ENCODE measurements at places on chromosomes 4 and X.

DNA sequence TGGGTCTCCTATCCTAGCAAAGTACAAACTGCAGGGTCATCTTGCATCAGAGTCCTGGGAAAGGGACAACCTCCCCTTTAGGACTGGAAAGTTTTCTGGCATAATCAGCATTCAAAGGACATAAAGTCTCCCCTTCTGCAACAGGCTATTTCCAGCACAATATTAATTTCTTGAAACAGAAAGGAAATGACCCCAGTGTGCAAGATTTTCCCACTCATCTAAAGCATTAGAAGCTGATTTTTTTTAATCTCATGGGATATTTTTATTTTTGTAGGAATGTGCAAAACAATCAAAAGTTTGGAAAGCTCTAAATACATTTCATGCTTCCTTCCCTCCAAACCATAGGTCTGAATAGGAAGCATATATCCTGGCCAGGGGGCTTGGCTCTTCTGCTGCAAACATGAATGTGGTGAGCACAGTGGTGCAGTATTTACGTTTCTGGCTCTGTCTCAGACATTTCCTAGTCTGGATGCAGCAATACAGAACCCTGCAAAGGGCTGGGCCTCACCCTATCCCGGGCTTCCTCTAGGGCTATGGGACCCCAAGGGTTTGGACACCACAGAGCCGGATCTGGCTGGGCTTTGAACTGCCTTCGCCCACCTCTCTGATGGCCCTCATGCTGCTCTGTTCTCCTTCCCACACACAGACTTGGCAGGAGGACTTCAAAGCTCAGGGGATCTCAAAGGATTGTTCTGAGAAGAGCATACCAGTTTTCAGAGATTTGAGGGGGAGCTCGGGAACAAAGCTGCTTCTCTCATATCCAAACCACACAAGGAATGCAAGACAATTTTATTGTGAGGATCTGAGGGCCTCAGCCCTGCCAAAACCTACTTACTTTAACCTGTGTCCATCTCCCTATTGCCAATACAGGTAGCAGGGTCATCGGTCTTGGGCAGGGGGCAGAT lies 64.9 kb downstream of the POLR2B start:
- DNase-seq = no peak

DNA sequence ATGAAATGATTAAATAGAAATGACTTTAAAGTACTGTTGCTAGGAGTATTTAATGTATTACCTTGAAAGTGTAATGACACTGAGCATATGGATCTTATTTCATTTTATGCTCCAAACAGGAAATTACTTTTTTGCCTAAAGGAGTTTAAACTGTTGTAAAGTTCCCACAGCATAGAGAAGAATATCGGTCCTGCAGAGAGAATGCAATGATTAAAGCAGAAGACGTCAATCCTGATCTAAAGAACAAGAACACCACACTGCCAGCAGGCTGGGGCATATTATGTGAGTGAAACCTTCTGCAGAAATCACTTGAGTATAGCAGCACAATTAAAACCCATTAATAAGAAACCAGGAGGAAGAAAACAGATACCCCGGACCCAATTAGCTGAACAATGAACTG lies 72.8 kb upstream of the CAMK2D start:
- DNase-seq = no peak

- no peak for DNase-seq
Measured at GRCh38 chr4:47696823-47697222, 141.0 kb downstream of the CORIN start.

DNA sequence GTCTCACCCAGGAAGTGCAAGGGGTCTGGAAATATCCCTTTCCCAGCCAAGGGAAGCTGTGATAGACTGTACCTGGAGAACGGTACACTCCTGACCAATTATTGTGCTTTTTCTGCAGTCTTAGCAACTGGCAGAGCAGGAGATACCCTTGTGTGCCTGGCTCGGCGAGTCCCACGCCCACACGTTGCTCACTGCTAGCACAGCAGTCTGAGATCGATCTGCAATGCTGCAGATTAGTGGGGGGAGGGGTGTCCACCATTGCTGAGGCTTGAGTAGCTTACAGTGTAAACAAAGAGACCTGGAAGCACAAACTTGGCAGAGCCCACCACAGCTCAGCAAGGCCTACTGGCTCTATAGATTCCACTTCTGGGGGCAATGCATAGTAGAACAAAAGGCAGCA lies 138.5 kb downstream of the CHRDL1 start:
- DNase-seq = no peak

DNA sequence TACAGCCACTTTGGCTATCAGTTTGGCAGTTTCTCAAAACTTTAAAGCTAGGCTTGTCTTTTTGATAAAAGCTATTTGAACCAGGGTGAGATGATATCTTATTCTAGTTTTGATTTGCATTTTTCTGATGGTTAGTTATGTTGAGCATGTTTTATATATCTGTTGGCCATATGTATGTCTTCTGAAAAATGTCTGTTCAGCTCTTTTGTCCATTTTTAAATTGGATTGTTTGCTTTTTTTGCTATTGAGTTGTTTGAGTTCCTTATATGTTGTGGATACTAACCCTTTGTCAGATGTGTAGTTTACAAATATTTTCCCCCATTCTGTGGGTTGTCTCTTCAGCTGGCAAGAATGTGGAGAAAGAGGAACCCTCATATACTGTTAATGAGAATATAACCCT lies 11.6 kb upstream of the GIMD1 start:
- DNase-seq = no peak

DNA sequence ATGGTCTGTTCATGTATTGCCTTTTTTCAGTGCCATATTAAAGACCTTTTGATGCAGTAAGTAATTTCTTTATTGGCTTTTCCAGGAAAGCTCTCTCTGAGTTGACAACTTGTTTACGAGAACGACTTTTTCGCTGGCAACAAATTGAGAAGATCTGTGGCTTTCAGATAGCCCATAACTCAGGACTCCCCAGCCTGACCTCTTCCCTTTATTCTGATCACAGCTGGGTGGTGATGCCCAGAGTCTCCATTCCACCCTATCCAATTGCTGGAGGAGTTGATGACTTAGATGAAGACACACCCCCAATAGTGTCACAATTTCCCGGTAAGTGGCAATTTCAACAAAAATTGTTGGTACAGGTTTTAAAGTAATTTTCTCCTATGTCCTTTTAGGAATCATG lies 148.0 kb downstream of the STIM2 start:
- DNase-seq = no peak

DNA sequence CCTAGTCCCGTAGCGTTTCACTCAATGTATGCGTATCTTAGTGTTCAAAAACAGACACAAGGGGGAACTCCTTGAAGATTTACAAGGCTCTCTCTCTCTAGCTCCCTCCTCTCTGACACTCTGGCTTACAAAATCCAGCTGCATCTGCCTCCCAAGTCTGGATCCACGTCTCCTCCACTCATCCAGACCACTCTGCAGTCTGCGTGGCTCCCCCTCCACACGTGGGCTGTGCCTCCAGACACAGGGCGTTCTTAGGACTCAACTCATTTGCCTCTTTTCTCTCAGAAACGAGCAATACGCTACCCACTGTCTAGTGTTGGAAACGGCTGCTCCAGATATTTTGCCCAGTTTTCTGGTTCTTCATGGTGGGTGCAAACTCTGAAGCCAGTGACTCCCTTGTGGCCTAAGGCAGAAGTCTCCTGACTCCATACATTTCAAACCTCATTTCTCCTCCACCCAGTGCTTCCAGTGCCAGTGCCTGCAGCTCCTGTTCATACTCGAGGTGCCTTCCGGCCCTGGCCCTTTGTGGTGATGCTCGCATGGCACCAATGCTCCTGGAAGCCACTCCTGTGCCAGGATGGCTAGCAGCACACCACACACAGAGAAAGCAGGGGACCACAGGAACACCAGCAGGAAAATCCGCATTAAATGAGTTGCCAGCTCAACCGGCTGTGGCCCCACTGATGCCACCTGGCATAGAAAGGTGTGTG lies 24.1 kb downstream of the NAT8L start:
- no peak for DNase-seq

GRCh38 chrX:45628041-45628440 lies 427.4 kb upstream of the DIPK2B start:
- no peak for DNase-seq

- DNase-seq = no peak
Measured at GRCh38 chr4:174600391-174600790, 78.1 kb upstream of the HPGD start.

DNA sequence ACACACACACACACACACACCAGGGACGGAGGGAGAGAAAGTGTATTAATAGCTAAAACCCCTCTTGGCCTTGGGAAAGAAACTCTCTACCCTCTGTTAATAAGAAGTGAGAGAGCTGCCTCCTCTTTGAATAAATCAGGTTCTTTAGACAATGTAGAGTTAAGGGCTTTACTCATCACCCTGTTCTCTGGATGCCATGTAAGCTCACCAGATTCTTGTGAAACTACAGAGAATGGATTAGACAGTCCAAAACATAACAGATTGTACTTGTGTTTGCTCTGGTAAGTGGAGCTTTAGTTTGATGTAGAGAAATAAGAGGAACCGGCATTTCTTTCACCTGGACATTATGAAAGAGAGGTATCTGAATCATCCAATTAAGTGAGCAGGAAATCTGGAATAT lies 263.2 kb downstream of the DMD start:
- DNase-seq = no peak

GRCh38 chr4:17218786-17219185 lies 293.1 kb downstream of the QDPR start:
- DNase-seq = no peak

DNA sequence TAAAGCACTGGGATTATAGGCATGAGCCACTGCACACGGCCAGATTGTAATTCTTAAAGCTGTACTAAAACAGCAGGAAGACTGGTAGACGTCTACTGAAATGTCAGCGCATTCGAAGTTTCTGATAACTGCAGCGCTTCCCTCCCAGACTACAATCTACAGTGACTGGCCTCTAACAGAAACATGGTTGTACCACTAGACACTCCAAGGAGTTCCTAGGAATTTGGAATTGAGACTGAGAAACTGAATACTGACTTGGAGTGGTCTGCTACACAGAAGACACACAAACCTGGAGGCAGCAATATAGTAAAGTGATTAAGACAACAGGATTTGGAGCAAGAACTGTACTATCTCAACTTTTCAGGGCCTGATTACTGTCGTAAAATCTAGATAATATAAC lies 937 bp downstream of the HELQ start:
- no peak for DNase-seq

DNA sequence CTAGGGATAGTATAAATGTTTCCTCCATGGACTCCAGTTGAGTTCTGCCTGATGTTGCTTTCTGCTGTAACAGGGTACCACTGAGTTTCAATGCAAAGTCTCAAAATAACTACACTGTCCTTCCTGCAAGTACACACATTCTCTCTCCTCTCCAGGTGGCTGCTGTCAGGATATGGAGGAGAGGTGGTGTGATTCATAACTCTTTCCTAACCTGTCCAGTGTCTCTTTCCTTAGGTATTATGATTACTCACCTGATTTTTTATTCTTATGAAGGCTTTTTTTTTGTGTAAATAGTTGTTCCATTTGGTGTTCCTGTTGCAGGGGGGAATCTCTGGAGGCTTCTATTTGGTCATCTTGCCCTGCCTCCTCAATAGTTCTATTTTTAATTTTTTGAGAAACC lies 39.8 kb upstream of the POF1B start:
- DNase-seq = no peak

DNA sequence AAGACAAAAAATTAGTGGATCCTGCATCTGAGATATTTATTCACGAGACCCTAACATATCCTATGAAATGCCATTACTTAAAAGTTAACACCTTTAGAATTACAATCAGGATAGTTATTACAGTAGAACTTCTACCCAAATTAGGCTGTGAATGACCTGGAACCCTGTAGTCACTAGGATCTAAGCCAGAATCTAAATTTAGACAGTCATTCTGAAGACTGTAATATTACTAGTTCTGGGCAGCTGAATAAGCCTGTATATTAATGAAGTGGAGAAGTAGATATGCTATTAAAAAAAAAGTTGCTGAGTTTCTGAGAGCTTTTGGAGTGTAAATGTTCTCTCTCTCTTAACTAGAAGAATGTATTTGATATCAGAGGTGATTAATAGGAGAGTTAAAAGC lies 67.0 kb downstream of the FAM13A start:
- DNase-seq = no peak

- no peak for DNase-seq
Measured at GRCh38 chr4:73021634-73022033, 47.9 kb downstream of the COX18 start.

DNA sequence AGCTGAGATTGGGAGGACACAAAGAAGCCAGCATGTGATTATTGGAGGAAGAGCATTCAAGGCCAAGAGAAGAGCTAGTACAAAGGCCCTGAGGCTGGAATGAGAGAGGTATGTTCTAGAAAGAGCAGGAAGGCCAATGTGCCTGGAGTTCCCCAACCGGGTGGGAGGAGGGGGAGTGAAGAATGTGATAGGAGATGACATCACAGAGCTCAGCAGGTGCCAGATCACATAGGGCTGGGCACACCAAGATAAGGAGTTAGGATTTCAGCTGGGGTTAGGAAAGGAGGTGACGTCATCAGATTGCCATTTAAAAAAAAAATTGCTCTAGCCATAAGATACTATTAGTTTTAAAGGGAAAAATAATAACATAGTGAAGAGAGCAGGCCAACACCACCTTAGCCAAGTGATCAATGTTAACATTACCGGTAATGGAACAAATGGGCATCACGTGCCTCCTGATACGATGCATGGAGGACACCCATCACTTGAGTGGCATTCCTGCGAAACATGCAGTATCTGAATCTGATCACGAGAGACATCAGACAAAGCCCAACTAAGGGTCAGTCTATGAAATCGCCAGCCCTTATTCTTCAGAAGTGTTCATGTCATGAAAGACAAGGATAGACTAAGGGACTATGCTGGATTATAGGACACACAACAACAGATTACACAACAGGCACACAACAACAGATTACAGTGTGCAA lies 344.3 kb downstream of the BCOR start:
- DNase-seq = no peak

GRCh38 chr4:77022560-77023179 lies 53.1 kb downstream of the CCNI start:
- no peak for DNase-seq

- no peak for DNase-seq
Measured at GRCh38 chrX:103398421-103398864, 22.1 kb downstream of the BEX3 start.

DNA sequence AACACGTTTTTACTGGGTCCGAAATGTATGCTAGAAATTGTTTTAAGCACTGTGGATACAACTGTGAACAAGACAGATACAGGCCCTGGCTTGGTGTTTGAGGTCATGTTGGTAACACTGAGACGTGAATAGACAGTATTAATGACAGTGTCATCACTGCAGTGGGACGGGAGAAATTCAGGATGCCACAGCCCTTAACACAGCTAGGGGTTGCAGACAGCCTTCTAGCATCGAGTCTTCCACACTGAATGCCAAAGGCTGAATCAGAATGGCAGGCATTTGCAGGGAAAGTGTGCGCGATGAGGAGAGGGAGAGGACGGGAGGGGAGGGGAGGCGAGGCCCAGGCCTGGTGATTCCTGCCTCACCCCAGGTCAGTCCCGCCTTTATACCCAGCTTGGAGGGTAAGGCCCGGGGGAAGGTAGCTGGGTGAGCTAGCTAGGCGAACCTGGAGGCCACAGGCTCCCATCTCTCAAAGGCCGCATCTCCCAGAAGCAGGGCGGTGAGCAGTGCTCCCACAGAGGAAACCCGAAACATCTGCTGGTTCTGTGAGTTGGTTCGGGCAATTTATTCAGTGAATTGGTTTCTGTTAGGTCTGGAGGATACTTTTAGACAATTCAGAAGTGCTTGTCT lies 44.1 kb upstream of the CLDN24 start:
- no peak for DNase-seq

All from NCI-H1048 (cell line).